ENCODE measurements at places on chromosomes 11 and 22.

GRCh38 chr11:71139516-71140205, 112.7 kb downstream of the SHANK2 start:
- DNase-seq: no peak

DNA sequence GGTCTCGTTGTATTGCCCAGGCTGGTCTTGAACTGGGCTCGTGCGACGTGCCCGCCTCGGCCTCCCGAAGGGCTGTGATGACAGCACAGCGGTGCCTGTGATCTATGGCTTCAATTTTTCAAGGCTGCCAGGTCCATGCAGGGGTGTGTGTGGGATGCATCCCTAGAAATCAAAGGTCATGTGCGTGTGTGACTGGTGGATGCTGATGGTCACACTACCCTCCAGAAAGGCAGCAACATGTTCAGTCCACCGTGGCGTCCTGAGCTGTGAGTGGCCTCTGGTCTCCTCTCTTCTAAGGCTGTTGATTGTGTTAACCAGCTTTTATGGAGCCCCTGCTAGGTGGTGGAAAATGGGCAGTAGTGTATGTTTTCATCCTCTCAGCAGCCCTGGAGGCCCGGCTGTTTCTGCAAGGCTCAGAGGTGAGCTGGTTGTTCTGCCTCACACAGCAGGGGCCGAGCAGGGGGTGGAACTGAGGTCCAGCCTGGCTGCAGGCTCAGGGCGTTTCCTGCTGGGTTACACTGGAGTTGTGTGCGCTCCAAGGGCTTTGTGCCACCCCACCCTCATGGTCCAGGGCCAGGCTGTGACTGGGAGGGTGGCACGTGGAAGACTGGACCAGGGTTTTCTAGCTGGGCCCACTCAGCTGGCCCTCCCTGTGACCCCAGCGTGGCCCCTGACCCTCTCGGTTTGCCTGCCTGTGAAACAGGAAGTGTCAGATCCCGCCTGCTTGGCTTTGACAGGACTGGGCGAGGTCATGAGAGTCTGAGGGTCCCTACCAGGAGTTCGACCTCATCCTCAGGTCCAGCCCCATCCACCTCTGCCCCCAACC, 7.7 kb downstream of the BIK start:
- no peak for DNase-seq

GRCh38 chr11:2399488-2400068, 972 bp upstream of the TSSC4 start:
- DNase-seq: peak; percentile 41

DNA sequence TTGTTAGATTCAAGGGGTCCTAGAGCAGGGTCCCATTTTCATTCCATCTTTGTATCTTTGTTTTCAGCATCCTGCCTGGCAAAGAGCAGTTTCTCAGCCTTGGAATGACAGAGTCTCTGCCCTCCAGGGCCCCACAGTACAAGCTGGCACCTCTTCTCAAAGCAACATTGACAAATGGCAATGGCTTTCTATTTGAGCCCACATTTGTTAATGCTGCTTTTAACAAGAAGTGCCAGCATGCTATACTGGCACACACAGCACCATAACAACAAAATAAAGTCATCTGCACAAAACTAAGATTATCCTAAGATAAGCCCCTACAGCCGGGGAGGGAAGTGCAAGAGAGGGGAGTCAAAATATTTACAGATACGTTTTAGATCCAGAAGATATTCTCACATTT, 309.7 kb upstream of the C11orf87 start:
- no peak for DNase-seq

GRCh38 chr11:65493367-65494176, 5.3 kb upstream of the MALAT1 start:
- peak; percentile 99 for DNase-seq

- no peak for DNase-seq
Observed at GRCh38 chr11:26651916-26652315, 69.9 kb downstream of the SLC5A12 start.

DNA sequence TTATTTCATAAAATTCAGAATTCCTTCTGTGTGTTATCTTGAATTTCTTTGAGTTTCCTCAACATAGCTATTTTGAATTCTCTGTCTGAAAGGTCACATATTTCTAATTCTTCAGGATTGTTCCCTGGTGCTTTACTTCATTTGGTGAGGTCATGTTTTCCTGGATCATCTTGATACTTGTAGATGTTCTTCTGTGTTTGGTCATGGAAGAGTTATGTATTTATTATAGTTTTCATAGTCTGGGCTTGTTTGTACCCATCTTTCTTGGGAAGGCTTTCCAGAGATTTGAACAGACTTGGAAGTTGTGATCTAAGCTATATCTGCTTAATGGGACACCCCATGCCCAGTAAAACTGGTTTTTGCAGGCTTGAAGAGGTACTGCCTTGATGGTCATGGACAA, 149.6 kb downstream of the METTL15 start:
- DNase-seq: peak; percentile 4

DNA sequence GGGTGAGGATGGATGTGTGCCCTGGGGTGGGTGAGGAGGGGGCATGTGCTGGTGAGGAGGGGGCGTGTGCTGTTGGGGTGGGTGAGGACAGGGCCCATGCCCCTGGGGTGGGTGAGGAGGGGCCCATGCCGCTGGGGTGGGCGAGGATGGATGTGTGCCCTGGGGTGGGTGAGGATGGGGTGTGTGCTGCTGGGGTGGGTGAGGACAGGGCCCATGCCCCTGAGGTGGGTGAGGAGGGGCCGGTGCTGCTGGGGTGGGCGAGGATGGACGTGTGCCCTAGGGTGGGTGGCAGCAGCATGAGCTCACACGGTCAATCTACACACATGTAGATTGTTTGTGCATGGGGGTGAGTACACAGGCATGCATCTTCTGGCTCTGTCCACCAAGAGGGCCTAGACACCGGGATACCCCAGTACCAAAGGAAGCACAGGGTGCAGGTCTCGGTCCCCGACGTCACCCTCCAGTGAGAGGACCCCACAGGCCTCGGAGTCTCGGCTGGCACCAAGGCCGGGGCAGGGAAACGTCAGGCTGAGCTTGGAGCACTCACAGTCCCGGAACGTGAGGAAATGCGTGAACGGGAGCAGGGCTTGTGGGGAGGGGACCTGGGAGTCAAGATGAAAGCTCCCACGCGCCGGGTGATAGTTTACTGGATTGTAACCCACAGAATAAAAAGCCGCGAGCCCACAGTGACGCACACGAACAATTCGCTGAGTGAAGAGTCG, 37.4 kb upstream of the TOLLIP start:
- no peak for DNase-seq

- DNase-seq: no peak
Observed at GRCh38 chr22:49770547-49771265, 57.0 kb downstream of the BRD1 start.

GRCh38 chr11:8811571-8811970, 99.4 kb upstream of the AKIP1 start:
- DNase-seq: peak; percentile 45

DNA sequence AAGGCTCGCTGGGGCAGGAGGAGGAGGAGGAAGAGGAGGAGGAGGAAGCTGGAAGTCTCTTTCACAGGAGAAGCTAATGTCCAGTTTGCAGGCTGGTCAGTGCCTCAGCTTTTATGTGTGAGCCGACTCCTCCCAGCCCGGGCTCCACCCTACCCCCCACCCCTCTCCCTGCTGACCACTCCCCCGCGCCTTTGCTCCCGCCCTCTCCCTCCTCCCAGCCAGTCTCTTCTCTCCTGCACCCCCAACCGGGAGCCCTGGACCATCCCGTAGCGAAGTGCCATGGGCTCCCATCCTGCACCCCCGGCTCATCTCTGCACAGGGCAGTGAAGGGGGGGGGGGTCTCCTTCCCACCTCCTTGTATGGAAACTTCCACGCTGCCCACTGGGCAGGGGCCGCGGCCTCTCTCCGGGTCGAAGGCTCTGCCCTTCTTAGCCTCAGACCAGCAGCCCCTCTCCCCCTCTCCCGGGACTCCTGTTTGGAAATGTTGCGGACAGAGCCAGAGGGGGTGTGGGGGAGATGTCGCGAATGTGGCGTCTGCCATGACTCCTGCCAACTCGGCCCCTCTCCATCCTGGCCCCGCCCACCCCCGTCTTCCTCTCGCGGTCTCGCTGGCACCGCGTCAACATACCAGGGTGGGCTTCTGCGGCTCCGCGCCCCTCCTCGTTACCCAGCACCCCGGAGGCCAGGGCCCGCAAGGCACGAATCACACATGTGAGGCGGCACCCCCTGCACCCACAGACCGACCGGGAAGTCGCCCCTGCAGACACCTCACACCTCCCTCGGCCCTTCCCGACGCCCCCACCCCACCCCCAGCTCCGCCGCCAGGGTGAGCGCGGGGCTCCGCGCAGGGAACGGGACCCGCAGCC, 1.8 kb downstream of the IGF2 start:
- peak; percentile 73 for DNase-seq

GRCh38 chr11:128572965-128573364, 14.4 kb downstream of the ETS1 start:
- DNase-seq: no peak

DNA sequence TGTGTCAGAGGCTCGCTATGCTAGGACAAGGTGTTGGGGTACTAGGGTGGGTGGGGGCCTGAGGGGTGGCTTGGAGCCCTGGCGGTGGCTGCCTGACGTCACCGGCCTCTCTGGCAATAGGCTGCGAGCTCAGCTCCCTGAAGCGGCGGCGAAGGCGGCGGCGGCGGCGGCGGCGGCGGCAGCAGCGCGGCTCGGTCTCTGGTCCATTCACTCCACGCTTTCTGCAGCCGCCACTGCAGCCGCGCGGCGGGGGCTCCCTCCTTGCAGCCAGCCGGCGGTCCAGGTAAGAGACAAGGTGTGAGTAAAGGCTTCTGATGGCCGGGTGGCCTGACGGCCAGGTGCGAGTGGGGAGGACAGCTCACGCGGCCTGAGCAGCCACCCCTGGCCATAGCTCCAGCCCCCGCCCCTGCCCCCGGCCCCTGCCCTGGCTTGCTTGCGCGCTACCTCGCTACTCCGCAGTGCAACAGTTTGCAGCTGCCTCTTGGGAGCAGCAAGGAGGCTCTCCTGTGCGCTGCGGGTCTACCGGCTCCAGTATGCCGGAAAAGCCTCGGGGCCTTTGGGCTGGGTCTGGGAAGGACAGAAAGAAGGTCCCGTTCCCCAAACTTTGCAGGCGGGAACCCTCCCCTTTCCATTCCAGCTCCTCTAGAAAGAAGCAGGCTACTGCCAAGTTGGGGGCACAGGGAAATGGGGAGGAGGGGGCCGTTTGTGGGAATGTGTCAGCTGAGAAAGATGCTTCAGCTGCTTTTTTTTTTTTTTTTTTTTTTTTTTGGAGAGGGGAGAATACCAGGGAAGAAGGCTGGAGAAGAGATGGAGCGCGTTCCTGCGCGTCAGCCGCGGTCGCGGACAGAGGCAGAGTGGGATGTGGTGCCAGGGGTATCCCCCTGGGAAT, at the start of gene C11orf87:
TSS of gene C11orf87 (plus strand) at position 210 of the 889 bp plus-strand sequence. CDS start 1,444 bp downstream, outside the sequence.
- peak; percentile 8 for DNase-seq

DNA sequence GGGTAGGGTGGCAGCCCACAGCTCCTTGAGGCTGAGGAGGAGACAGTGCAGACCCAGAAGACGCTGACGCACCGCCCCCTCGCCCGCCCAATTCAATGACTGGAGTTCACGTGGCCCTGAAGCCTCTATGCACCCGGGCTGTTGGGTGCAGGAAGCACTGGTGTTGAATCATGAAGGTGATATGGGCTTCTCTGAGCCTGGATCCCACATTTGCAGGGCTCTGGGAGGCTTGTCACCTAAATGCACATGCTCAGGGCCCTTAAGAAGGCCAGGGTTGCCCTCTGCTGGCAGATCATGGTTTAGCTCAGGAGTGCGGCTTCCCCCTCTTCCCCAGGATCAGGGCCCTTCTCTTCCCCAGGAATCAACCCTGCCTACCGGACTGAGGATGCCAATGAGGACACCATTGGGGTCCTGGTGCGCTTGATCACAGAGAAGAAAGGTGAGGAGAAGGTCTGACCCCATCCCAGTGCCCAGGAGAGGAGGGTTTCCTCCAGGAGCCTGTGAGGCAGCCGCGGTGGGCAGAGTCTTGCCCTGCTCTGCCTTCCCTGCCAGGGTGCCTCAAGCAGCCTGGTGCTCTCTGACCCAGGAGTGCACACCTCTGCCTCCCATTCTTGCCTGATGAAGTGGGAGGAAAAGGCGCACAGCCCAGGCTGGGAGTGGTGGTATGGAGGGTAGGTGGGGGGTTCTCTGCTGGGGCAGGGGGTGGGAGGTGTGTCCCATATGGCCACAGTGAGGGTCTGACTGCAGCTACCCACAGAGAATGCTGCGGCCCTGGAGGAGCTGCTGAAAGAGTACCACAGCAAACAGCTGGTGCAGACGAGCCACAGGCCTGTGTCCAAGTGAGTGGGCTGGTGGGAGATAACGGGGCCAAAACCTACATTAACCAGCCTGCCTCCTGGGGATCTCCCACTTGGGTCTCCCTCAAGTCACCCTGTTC, 17.5 kb downstream of the RELT start:
- DNase-seq: peak; percentile 90

DNA sequence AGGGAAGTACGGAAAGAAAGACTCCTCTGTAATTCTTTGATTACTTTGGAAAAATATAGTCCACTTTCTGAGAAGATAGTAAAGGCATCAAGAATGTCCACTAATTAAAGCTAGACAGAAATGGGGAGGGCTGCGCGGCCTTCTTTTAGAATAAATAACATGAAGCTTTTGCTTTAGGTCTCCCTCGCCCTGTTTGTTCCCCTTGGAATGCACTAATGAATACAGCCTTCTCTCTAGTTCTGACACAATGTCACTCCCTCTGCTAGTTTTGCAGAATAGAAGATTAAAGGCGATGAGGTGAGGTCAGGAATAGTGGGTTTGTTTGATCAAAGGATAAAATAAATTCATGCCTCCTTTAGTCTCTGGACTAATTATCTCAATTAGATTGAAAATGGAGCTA, 543.9 kb downstream of the OPCML start:
- no peak for DNase-seq
